NCI-H1092 (cell line): ENCODE measurements at places on chromosomes 12 and 14.

DNA sequence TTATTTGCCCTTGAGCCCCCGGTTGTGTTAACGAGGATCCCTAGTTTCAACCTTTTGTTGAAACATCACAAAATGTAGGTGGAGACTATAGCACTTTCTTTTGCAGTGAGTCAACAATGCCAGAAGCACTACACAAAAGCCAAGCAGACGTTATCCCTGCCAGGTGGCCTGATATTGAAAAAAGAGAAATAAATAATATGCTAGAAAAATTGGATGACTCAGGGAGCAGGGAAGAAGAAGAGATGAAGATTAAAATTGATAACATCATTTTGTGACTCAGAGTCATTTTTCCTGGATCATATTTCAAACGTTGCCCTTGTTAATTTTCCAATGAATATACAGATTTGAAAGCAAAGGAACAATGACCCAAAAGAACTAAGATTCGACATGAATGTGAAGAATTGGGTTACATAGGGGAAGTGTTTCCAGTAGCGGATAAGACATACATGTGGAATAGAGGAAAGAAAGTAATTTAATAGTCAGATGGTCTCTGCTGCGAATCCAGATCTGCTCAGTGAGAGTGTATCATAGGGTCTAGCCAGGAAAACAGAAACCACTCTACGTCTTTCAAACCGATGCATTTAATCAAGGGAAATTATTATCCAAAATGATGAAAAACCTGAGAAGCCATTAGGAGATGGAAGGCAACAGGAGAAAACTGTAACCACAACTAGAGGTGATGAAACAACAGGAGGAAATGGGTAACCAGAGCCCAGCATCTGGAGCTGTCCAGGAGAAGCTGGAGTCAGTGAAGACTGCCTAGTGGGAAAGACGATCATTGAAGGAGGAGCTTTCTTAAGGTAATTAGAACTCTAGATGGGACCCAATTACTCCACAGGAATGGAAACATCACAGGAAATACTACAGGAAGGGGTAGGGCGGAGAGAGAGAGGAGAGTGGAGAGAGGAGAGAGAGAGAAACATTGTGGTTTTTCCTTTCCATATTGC, 57.9 kb downstream of the RERG start:
- DNase-seq, result no peak

DNA sequence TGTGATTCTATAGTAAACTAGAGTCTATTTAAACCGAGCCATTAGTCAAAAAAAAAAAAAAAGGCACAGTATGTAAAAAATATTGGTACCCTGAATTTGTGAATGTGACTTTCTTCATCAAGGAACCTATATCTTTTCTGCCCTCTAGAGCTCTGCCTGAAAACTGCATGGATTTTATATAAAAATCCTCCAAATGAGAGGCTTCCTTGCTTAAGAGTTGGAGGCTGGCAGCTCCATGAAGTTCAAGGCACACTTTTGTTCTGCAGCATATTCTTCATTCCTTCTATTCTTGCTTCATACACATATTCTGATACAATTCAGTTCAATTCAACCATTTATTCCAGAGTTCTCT, 23.1 kb upstream of the NKX2-8 start:
- no peak for DNase-seq

- no peak for DNase-seq
Measured at GRCh38 chr14:100644784-100645183, 57.6 kb upstream of the BEGAIN start.

DNA sequence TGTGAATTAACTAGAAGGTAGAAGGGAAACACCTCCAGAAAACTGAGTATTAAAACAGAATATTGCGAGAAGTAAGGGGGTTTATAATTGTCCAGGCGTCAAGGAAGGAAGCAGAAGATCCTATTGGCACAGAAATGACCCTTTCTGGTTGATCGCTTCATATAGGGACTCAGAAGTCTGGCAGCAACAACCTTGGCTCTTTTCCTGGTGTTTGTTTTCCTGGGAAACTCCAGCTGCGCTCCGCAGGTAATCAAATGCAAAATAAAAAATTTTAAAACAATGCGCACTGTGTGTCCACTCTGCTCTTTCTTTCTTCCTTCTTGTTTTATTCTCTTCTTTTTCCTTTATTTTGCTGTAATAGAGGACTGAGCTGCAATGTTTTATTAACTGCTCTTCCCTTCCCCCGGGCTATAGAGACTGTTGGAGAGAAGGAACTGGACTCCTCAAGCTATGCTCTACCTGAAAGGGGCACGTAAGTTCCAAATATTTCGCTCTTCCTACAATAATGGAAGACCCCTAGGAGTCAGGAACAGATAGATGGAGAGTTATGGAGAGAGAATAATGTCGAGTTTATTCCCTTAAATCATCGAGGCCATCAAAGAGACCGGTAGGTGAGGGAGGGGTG, 737 bp downstream of the SPX start:
- no peak for DNase-seq

DNA sequence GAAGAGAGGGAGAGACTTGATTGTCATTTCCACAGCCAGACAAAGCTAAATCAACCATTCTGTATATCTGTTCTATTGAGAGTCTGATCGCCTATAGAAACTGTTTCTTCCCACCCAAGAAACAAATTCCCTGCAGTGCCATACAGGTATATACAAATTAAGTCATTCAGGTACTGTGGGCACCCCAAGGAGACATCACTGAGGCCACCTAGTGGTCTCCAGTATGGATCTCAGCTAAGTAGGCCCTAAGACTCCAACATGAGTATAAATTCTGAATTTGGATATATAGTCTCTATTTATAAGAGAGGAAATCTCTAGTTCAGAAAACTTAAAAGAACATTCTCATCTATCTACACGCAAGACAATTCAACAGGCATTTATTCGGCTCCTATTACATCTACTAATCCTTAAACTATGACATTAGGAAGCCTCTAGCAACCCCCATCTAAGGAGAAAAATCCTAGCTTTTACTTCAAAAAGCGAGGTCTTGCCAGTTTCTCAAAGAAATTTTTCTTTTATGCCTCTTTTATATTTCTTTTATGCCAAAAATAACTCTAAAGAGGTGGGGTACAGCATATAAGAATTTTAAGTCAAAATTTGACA, 62.6 kb downstream of the DCAF5 start:
- peak; percentile 20 for DNase-seq
